Fibroblast of gingiva (primary cell): ENCODE measurements at places on chromosomes 4 and X.

DNA sequence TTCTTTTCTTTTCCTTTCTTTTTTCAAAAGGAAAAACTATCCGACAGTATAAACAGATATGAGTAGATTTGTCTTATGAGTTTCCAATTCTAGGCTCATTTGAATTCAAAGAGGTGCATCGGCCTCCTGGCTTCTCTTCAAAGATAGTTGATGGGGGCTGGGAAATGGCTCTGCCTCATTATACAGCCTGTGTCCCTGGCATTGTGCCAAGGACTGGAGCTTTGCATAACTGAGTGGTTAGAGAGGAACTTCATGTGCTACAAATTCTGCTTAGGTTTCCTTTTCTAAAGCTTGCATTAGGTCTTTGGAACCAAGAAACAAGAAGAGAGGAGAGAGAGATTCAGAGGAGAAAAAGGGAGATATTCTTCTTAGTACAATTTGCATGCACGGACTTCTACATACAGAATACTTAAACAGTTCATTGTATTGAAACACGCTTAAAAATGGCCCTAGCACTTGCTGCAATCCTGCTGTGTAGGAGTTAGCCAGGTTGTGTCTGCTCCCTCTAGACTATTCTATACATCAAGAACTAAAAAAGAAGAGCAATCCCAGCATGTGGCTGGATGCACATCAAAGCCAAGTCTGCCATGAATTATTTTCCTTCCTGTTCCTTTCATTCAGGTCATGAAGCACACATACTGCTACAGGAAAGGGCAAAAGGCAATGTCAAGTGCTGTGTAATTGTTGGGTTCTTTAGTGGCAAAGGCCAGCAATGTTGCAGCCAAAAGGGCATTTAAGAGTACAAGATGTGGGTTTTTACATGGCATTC, 70.9 kb downstream of the INTS12 start:
- no peak for DNase-seq

DNA sequence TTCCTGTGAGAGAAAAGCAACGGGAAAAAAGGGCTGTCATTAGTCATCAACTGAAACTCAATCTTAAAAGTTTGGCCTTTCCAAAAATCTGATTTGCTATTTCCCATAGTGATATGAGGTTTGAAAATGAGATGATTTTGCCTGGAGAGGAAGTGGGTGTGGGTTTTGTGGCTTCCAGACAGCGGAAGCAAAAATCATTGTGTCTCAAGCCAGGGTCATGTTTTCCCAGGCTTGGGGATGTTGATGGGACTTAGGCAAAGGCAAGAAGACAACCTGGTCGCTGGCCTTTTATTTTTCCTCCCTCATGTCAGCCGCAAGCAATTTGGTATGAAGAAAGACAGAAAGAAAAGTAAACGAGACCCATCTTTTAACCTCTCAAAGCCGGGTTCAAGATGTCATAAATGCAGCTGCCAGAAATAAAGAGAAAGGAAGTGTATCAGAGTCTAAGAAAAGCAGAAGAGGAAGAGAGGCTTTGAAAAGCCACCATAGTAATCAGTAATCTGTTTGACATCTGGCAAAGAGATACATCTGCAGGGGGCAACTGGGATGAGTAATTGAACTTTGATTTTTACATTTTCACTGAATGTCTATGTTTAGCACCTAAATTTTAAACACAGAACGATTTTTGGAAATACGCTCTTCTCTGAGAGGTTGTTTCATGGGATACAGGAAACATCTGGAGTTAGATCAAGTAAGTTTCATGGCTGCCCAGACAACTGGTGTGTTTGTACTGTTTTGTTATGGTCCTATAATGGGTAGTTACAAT, 521.6 kb upstream of the SLIT2 start:
- no peak for DNase-seq

- peak; percentile 80 for DNase-seq
These were observed 9.1 kb upstream of the USO1 start for GRCh38 chr4:75715105-75715799.

GRCh38 chr4:55386073-55386472, 9.7 kb upstream of the TMEM165 start:
- no peak for DNase-seq

GRCh38 chrX:136778916-136779315, 1.8 kb downstream of the ARHGEF6 start:
- DNase-seq = no peak

GRCh38 chrX:23864742-23865326, 42.9 kb downstream of the APOO start:
- DNase-seq = no peak

DNA sequence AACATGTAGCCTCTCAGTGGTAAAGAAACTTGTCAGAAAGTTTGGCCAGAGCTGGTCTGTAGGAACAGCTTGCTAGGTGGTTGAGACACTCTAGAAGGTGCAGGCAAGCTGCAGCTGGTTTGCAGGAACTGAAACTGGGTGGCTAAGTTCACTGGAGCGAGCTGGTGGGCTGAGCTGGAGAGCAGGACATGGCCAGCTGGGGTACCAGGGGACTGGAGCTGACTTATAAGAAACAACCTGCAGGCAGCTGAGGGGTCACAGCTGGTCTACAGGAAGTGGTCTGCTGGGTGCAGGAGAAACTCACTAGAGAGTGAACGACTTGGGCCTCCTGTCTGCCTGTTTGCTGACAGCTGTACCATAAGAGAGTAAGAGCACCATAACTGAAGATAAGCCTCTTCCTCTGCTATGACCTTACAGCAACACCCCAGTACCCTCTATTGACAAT, 157.1 kb upstream of the LNX1 start:
- DNase-seq = no peak

DNA sequence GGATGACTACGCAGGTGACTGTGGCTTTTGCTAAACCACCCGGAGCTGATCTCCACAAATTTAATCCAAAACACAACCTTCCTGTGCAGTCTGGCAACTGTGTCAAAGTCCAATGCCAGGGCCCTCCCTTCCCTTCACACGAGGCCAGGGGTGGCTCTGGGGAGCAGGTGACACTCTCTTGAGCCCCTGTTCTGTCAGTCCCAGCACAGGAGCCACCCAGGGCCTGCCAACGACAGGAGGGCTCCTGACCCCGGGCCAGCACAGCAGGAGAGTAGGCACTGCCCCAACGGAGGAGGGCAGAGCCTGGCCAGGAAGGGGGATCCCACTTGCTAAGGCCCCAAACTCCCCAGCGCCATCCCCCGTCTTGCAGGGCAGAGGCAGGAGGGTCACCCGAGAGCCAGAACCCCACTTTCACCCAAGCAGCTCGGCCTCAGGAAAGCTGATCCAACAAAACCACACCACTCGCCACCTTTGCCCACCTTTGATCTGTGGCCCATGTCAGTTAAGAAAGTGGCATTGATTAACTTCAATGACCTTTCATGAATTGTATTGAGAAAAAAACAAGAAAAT, 44.7 kb downstream of the FAM53A start:
- no peak for DNase-seq

- DNase-seq = peak; percentile 60
These were observed 648 bp downstream of the GRK4 start for GRCh38 chr4:2963966-2964471.

- no peak for DNase-seq
These were observed 175.7 kb upstream of the TBC1D9 start for GRCh38 chr4:140931911-140932310.

GRCh38 chr4:4625488-4625887, 83.6 kb upstream of the STX18 start:
- peak; percentile 97 for DNase-seq

GRCh38 chr4:38990241-38990640, 42.0 kb downstream of the TMEM156 start:
- no peak for DNase-seq

- DNase-seq = peak; percentile 8
These were observed 189.8 kb downstream of the PPP3CA start for GRCh38 chr4:101157415-101158133.

DNA sequence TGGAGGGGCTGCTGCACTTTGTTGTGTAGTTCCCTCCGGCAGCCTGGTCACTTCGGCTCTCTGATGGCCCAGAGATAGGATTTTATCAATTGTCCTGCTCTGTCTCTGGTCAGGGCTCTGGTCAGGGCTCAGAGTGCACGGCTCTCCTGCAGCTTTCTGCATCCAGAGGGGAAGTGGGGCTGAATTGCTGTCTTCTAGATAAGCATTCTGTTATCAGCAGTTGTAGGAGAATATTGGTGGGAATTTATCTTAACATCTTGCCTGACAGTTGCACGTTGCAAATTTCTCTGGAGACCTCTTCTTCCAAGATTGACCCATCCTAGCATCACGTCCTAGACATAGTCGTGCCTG, 62.8 kb downstream of the FAM193A start:
- DNase-seq = no peak

- DNase-seq = peak; percentile 10
These were observed 28.2 kb downstream of the SAT1 start for GRCh38 chrX:23811108-23811651.

DNA sequence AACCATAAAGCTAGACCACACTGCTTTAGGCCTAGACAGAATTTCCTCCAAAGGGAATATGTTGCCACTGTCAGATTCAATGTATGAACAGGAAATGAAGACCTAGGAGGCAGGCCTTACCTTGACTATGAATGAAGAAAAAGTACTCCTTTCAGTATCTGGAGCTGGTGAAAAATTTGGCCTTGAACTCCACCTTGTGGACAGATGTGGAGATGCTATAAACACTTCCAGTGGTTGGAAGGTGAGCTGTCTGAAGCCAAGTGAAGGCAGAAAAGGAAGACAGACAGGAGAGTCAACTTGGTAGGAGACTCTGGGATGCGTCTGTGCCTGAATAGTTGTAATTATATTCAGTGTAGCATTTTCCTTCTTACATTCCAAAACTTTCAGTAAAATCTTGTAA, 17.2 kb downstream of the SPIN3 start:
- peak; percentile 3 for DNase-seq

DNA sequence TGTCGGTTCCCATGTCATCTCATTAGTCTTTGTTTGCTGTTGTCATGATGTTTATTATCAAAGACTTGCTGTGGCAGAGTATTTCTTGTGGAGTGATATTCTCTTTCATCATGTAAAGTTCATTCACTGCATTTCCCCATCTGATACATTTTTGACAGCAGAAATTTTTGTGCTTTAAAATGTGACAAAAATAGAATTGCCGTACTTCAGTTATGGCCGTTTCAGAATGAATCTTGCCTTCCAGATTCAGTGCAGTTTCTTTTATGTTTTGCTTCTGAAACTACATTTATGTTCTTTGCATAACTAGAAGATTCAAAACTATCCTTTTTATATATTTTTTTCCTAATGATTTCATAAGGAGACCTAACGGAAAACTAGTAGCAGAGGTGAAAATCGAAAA, 10.0 kb downstream of the CSTF2 start:
- DNase-seq = no peak

- DNase-seq = no peak
These were observed 24.5 kb downstream of the GPM6A start for GRCh38 chr4:175787546-175787945.

DNA sequence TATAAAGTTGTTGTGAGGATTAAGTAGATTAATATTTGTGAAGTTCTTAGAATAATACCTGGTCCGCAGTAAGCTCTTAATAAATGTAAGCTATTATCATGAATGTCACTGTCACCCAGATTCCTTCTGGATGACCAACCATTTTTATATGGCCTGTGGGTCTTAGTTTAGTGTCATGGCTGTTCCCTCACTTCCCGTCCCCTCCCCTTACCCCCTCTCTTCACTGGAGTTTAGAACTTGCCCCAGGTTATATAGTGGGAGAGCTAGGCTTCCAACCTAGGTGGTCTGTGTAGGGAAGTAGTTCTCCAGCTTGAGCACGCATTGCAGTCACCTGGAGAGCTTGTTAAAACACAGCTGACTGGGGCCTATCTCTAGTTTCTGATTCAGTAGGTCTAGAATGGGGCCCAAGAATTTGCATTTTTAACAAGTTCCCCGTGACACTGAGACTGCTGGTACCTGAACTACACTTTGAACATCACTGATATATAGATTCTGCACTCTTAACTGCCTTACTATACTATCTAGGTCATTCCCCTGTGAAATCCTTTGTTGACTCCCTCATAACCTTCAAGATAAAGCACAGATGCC, 66.9 kb upstream of the PLAC1 start:
- DNase-seq = no peak

GRCh38 chr4:7095611-7096155, 27.8 kb upstream of the GRPEL1 start:
- no peak for DNase-seq

DNA sequence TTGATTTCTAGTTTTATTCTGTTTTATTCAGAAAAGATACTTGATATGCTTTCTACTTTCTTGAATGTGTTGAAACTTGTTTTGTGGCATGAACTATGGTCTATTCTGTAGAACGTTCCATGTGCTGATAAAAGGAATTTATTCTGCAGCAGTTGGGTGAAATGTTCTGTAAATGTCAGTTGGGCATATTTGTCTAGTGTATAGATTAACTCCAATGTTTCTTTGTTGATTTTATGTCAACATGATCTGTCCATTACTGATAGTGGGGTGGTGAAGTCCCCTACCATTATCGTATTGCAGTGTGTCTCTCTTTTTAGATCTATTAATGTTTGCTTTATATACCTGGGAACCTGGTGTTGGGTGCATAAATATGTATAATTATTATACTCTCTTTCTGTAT, 55.5 kb downstream of the CEP135 start:
- DNase-seq = no peak

- peak; percentile 17 for DNase-seq
These were observed 506.9 kb upstream of the PCDH10 start for GRCh38 chr4:132642016-132642817.

GRCh38 chr4:108794136-108794535, 31.3 kb upstream of the ETNPPL start:
- DNase-seq = peak; percentile 11

DNA sequence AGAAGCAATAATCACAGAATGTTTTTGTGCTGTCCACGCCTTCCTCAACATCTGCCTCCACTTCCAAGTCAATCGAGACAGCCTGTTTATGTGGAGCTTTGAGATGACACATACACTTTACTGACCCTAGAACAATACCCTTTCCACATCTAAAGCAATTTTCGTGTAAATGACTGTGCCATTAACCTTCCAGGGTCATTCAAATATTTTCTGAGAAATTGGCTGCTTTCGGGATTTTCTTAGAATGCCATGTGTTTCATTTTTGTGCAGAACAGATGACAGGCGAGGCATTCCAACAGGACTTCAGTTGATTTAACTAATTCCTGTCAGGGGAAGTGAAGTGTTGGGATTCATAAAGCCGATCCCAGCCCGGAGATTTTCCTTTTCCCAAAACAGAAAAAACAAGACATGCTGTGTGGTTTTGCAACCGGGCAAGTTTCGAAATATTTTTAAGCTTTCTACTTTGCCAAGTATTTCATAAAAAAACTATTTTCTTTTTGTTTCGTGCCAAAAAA, 73.9 kb downstream of the SORBS2 start:
- peak; percentile 85 for DNase-seq

- DNase-seq = peak; percentile 40
These were observed 316.7 kb upstream of the IGFBP7 start for GRCh38 chr4:57426779-57427395.

- no peak for DNase-seq
These were observed 69.9 kb upstream of the ELOVL6 start for GRCh38 chr4:110268352-110268751.

DNA sequence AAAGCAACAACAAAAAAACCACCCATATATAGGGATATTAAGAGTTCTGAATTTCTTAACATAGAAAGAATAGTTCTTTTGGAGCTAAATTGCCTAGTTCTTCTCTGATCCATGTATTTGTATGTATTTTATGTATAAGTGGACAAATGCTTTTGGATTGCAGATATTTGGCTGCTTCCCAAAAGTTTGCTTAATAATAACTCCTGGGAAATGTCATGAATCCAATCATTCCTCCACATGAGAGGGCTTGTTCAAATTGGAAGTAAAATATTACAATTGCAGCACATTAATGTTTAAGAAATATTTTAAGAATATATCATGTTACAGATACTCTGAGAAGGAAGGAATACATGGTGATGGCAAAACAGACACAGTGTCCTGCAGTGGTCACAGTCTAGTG, 71.5 kb upstream of the PAGE3 start:
- DNase-seq = no peak
